Central memory CD8-positive, alpha-beta T cell (primary cell): ENCODE measurements at places on chromosomes 5 and 9.

- no peak for DNase-seq
Observed at GRCh38 chr5:117888688-117889087, 1099.7 kb downstream of the DTWD2 start.

DNA sequence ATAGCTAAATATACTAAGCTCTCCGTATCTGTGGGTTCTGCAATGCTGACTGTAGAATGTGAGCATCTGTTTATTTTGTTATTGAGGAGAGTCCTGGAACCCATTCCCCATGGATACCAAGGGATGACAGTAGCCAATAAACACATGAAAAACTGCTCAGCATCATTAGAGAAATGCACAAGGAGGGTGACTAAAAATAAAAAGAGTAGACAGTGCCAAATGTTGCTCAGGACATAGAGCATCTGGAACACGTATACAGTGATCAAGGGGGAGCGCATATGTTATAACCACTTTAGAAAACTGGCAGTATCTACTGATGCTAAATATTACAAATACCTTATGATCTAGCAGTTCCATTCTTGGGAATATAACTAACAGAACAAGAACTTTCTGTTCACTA, 31.0 kb downstream of the MARCHF6 start:
- DNase-seq, result no peak

DNA sequence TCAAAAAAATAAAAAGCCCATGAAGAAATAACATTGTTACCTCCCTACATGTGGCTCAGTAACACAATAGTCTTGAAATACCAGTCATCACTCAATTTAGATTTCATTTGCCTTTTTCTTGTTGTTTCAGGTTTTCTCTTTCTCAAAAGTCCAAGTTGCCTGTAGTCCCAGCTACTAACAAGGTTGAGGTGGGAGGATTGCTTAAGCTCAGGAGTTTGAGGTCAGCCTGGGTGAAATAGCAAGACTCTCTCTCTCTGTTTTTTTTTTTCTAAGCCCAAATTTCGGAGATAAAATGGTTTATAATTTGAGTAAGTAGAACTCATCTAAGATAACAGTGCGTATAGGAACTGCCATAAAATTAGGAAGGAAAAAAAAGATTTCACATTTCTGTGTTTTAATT, 17.5 kb upstream of the NDUFS4 start:
- DNase-seq, result no peak

GRCh38 chr5:1152156-1152555, 40.3 kb upstream of the SLC12A7 start:
- DNase-seq, result no peak

DNA sequence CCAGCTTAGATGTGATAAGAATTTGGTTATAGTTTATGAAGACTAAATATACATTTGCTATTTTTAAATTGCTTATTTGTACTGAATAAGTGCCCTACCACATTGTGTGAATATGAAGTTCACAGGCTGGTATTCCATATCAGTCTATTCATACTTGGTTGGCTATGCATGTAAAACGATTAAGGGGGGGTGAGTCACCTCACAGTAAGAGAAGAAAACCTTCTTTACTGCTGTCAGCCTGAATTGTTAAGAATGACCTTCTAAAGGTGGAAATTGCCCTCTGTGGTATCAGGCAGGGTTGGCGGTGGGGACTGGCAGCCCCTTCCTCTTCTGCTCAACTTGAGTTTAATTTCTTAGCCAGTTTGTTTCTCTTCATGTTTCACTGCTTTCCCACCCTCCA, 127.0 kb upstream of the RPS23 start:
- DNase-seq, result no peak

DNA sequence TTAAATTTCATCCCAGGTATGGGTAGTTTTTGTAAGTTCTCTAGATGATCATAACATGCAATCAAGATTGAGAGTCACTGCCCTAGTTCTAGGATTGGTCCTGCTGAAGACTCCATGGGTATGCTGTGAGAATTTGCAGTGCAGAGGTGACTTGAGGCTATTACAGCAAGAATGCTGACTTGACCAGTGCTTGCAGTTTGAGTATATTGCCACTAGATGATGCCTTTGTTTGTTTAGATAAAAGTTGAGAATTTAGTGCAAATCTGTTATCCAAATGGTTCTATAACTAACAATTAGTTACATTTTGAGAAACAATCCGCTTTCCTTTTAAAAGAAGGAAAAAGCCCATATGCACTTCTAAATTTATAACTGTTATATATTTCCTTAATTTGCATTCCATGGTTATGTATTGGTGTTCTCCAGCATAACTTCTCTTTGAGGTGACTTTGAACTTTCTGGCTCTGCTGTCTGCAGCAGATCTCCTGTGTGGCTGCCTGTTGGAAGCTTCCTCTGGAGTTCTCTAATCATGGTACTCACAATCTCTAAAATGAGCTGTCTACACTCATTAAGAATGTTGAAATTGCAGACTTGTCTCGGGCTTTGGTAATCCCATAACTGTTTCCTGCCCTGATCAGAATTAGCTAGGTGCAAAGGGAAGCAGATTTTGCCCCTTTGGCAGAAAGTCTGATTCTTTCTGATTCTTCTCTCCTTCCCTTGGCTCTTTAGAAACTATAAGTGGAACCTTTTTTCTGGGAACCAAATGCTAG, 24.9 kb downstream of the MELK start:
- no peak for DNase-seq

- no peak for DNase-seq
Observed at GRCh38 chr5:104171958-104172690, 609.5 kb upstream of the NUDT12 start.
